Osteoblast (primary cell): ENCODE measurements at places on chromosomes 1 and 21. TPM values are rescaled to one million over a fixed set of nuclear protein-coding genes. Genes with fewer than 3 reads are reported as not detected.

DNA sequence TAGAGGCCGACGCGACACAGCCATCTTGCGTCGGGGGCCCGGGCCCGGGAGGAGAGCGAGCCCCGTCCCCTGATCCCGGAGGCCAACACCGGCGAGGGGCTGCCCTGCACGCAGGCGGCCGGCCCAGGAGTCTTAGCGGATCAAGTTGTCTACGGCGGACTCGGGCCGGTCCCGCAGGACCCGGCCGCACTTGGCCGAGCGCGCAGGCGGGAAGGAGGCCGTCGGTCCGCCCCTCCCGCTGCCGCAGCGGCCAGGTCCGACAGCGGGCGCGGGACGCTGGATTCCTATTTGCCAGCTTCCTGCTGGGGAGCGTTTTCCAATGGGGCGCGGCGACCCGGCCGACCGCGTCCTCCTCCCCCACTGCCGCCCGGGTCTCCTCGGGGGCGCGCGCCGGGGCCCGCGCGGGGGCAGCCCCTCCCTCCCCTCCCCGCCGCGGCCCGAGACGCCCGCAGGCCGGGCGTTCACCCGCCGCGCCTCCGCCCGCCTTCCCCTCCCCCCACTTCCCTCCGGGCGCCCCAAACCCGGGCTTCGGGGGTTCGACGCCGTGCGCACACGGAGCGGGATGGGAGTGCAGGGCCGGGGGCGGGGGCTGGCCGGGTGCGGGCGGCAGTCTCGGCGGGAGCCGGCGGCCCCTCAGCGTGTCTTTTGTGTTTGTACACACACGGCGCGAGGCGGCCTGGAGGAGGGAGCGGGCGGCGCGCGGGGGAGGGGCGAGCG is 517 bp upstream of the H3-3A start:
- DNase-seq, result peak; percentile 92

GRCh38 chr1:14726606-14727005 is 128.1 kb downstream of the KAZN start:
- no peak for DNase-seq

DNA sequence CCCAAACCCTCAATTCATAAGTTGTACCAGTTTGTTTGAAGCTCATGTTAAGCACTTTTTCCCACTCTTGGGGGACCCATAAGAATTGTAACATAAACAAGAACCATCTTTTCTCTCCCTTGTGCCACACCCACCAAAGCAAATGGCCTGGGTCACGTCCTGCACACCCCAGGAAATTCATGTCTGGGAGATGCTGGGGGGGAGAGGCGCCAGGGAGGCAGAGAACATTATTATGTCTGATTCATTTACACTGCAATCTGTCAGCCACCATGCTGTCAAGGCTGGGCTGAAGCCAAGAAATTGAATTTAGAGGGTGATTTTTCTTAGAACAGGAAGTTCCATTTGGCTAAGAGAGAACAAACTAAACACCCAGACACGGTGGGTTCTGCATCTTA is 37.2 kb upstream of the IPO9 start:
- DNase-seq, result peak; percentile 89

DNA sequence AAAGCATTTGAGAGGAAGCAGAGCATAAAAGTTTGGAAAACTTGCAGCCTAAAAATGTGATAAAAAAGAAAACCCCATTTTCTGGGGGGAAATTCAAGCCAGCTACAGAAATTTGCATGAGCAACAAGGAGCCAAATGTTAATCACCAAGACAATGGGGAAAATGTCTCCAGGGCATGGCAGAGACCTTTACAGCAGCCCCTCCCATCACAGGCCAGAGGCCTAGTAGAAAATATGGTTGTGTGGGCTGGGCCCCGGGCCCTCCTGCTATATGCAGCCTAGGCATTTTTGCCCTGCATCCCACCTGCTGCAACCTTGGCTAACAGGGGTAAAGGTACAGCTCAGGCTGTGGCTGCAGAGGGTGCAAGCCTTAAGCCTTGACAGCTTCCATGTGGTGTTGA is 299.6 kb upstream of the NCAM2 start:
- no peak for DNase-seq

DNA sequence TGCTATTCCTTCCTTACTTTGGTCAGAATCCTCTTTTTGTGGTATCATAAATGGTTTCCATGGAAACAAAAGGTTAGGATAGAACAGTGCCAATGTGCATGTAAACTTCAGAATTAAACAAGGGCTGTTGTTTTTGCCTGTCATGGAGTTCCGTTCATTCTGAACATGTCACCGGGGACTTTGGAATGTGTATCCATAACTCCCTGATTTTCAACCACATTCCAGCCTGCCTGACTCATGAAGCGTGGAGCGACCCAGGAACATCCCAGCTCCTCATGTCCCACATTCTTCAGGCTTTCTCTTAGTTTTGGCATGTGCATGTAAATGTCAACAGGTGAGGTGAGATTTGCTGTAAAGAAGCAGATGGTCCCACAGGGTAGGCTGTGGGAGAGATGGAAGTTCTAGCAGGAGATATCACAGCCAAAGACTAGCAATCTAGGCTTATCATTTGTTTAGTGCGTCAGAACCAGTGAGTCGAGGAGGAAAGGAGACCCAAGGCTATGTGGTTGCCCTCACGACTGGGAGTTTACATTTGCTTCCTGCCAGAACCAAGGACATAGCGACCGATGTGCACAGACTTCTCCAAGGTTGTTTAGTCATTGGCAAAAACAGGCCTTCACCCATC is 23.0 kb upstream of the DNAJC11 start:
- DNase-seq, result peak; percentile 89

DNA sequence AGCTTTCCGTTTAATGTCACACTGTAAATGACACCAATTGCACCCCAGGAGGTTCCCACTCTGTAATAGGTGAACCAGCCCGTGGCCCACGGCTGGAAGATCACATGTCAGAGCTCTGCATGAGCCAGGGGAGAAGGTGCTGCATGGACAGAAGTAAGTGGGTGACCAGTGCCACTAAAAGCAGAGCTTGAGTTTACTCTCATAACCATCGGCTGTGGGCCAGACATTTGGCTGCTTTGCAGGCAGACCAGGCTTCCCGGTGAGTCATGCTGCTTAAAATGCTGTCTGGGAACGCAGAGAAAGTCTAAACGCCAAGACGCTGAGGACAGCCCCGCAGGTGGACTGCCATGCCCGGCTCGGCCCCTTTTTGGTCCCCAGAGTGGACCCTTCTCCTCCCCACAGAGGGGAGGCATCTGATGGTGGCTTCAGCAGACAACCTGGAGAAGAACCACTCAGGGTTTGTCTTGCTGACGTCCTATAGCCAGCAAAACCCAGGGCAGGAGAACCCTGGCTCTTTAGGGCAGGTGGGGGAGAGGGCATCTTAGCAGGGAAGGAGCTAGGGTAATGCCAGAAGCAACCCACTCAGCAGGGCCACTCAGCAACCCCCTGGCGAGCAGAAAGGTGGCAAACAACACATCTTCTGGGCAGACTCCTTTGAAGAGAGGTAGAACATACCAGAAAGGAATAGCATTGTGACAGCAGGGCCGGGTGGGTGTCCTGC is 7.3 kb downstream of the KIAA2013 start:
- peak; percentile 96 for DNase-seq

DNA sequence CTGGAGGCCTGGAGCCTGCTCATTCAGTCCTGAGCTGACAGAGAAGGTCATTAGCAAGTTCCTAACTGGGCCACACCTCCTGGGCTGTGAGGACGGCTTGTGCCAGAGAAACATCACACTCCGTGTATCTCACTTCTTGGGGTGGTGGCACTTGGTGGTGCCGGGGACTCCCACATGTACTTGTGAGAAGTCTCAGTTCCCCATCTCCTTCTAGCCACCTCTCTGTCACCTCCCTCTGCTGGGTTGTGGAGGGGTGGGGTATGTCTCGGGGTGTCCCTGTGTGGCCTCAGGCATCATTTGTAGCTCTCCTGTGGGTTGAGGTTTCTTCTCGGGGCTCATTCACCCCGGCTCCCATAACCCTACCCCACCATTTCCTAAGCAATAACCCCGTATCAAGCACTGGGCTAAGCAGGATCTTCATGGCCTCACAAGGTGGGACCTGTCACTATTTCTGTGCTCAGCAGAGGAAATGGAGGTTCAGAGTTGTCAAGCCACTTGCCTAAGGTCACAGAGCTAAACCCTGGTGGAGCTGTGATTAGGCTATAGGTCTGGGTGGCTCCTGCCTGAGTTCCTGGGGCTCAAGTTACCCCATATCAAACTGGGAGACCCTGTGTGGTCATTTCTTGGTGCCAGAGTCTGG is 62.5 kb downstream of the UBIAD1 start:
- DNase-seq, result peak; percentile 30

GRCh38 chr1:44425341-44426082 is 20.5 kb downstream of the RNF220 start:
- DNase-seq, result no peak

DNA sequence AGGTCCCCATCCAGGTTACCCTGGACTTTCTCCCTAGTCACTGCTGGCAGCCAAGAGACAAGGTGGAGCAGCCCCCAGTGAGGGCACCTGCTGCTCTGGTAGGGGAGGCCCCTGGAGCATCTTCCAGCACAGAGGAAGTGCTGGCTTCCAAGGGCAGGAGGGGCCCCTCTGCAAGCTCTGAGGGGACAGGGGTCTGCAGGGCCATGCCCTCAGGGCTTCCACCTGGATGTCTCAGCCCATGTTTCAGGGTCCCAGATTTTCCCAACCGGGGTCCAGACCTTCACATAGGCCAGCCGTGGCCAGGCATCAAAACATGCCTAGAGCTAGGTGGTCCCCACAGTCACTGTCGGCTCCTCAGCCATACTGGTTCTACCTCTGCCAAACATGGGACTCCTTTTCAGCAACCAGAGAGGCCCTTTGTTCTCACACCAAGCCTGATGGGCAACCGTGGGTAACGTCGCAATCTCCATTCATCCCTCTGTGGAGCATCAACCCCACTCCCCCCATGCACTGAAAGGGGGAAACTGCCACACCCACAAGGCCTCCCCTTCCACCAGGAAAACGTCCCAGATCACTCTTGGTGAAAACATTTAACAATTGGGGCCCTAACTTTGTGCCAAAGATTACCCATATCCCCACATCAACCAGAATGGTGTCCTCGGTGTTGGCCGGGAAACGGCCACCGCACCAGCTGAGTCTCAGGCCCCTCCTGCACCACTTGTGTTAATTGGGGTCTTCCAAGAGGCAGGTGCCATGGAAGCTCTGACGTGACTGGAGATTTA is 1.9 kb upstream of the COL6A2 start:
- peak; percentile 31 for DNase-seq

DNA sequence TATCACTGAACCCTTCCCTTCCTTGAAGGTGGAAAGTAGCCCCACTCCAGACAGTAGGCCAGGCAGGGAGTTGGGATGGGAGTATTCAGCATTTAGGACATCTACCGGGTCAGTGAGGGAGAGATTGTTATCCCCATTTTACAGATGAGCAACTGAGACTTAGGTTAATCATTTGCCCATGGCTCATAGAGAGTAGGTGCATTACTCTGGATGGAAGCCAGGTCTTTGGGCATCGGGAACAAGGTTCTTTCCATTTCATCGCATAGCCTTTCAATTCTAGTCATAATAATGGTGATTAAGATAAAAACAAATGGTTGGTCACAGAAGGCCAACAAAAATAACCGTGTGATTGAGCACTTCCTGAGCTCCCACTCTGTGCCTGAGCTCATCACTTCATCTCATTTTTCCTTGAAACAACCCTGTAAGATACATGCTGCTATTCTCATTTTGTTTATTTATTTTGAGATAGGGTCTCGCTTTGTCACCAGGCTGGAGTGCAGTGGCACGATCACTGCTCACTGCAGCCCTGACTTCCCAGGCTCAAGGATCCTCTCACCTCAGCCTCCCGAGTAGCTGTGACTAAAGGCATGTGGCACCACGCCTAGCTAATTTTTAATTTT is 64.8 kb downstream of the NAV1 start:
- DNase-seq, result no peak

GRCh38 chr21:37101384-37101783 is 28.3 kb downstream of the TTC3 start:
- no peak for DNase-seq

DNA sequence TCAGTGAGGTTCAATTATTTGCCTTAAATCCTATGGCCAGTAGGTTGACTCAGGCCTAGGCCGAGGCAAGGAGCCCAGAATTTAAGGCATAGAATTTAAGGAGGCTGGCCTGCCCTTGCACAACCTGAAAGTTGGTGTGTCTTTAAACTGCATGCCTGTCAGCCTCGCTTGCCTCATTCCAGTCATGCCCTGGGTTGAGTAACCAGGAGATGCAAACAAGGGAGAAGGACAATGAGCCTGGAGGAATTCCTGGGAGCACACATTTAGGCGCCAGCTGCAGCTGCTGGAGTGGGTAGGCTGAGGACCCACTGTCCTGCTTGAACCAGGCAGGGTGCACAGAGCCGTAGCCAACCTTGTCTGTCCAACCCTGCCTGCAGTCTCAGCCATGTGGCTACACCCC is 11.7 kb downstream of the CD2 start:
- no peak for DNase-seq

- DNase-seq, result no peak
Observed at GRCh38 chr21:38631676-38632075, 133.4 kb upstream of the ERG start.

- DNase-seq, result peak; percentile 98
Observed at GRCh38 chr1:17632541-17633184, 93.2 kb downstream of the ARHGEF10L start.

- DNase-seq, result no peak
Observed at GRCh38 chr1:4084896-4085295, 184.8 kb upstream of the C1orf174 start.

GRCh38 chr1:2432441-2432844 is 20.1 kb upstream of the PEX10 start:
- DNase-seq, result no peak

DNA sequence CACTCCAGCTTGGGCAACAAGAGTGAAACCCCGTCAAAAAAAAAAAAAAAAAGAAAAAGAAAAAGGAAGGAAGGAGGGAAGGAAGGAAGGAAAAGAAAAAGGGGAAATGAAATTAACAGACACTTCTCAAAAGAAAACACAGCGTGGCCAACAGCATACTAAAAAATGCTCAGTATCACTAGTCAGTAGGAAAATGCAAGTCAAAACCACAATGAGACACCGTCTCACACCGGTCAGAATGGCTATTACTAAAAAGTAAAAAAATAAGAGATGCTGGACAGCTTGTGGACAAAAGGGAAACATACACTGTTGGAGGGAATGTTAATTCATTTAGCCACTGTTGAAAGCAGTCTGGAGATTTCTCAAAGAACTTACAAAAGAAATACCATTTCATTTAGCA is 369.5 kb upstream of the BRINP3 start:
- no peak for DNase-seq

- DNase-seq, result peak; percentile 59
Observed at GRCh38 chr1:15424146-15424667, 14.0 kb upstream of the CTRC start.

DNA sequence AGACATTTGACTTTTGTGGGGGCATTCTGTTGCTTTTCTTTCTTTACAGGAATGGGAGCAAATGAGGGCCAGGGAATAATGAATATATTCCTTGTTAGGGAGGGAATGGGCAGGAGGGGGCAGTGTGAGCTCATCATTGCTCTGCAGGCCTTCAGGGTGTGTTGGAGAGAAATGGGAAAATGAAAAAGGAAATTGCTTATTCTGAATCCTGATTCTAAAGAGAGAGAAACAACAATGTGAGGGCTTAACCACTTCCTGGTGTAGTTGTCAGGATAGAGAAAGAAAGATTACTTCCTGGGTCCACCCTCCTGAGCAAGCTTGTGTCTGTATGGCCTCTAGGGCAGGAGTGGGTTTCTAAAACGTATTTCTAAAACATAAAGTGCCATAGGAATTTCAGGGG is 28.3 kb downstream of the VANGL2 start:
- peak; percentile 73 for DNase-seq

The CRP gene
- total RNA-seq, result not detected in 2 replicates

The CHTOP gene
- 38.9 and 40.9 TPM in 2 replicates for total RNA-seq

The TMCO4 gene
- 24.2 and 27.5 TPM in 2 replicates for total RNA-seq

The B3GALT2 gene
- total RNA-seq, result 2.1 and 2.2 TPM in 2 replicates

The AGMAT gene
- total RNA-seq, result 2.2 and 2.7 TPM in 2 replicates

The SLC30A2 gene
- total RNA-seq, result not detected in 2 replicates

The GNAT2 gene
- 0.29 and 0.72 TPM in 2 replicates for total RNA-seq

The OR6K3 gene
- total RNA-seq, result not detected in 2 replicates

The CCDC27 gene
- not detected in 2 replicates for total RNA-seq
